ENCODE measurements at places on chromosomes 3 and 15.

- DNase-seq, result no peak
Observed at GRCh38 chr3:172077197-172077757, 37.9 kb downstream of the FNDC3B start.

DNA sequence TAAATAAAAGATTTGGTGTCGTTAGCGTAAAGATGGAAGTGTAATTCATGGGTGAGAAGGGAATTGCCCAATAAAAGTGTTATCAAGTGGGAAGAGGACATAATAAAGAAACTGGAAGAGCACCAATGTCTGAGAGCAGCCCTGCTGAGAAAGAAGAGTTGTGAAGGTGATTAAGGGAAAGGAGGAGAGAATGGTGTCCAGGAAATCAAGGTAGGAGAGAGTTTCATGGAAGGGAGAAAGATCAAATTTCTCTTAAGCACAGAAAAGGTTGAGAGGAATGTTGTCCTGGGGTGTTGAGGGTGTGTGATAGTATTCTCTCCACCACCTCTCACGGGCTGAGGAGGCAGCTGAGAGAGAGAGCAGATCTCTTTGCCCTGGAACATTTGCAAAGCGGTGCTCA is 339.7 kb downstream of the SATB1 start:
- DNase-seq, result no peak

GRCh38 chr3:186993210-186993782 is 63.0 kb downstream of the ST6GAL1 start:
- no peak for DNase-seq

DNA sequence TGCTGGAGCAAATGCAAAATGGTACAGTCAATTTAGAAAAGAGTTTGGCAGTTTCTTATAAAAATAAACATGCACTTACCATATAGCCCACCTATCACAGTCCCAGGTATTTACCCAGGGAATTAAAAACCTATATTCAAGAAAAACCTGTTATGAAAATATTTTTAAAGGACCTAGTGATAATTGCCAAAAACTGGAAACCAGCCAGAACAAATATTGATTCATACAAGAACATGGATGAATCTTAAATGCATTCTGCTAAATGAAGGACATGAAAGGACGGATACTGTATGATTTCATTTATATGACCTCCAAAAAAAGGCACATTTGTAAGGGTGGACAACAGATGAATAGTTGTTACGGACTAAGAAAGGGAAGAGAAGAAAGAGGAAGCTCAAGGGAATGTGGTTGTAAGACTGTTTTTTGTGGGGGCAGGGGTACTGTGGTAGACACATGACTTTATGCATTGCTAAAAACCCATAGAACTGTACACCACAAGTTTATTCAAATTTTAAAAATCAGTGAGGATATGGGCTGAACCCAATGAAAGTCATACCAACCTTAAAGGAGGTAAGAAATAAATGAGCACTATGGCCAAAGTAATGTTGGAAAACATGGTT is 61.0 kb downstream of the ZBBX start:
- DNase-seq, result no peak

- DNase-seq, result peak; percentile 78
Observed at GRCh38 chr3:48504051-48504946, at the start of gene SHISA5. SHISA5 (minus strand) TSS chr3:48504174; CDS start chr3:48504094, 80 bp downstream.

Measured in GM23248 (cell line).